ENCODE measurements at places on chromosomes 16 and 17. TPM values are rescaled to one million over a fixed set of nuclear protein-coding genes. Genes with fewer than 3 reads are reported as not detected.

DNA sequence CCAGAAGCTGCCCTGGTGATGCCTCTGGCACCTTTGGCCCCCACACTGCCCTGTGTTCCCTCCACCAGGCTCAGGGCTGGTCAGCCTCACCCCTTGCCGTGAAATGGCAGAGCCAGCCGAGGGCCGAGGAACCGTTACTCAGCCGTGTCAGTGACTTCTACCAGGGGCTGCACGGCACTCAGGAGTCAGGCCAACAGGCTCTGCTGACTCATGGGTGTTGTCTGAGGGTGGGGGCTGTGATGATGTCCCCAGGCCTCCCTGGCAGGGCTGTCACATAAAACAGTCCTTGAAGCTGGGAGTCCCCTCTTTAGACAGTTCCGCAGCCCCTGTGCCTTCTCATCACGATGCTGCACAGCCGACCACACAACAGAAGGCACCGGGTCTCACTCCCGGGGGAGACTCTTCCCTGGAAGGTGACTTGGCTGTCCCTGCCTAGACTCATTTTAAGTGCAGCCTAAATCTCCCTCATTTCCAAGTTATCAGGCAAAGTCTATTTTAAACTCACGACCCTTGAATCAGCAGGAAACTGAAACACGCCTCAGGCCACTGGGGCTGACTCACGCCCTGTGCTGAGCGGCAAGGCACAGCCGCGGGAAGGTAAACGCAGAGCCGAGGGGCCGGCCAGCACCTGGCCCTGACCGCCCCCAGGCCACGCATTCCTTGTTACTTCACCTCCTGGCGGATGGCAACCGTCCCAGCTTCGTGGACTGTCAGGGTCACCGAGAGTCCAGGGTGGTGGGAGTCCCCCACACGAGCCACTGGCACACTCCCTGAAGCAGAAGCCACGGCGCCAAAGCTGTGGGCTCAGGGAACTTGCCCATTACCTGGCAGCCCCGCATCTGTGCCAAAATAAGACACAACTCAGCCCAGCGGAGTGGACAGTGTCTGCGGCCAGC is 102.6 kb downstream of the ZNF778 start:
- DNase-seq: no peak

GRCh38 chr16:12236589-12236988 is 260.1 kb downstream of the SNX29 start:
- DNase-seq: peak; percentile 19

DNA sequence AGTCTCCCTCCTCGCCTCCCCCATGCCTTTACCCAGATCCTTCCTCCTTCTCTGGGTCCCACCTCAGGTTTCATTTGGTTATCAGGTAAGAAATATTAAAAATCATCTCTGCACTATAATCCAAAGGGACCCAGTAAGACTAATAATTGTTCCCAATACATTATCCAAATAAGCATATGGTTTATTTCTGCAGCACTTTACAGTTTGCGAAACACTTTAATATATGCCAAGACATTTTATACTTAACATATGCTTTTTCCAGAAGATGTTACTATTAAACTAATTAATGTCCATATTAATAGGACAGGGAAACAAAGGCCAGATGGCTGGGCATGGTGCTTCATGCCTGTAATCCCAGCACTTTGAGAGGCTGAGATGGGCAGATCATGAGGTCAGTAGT is 33.3 kb downstream of the CD300LF start:
- no peak for DNase-seq

The BAIAP3 gene
- polyA plus RNA-seq: 4.2 TPM

DNA sequence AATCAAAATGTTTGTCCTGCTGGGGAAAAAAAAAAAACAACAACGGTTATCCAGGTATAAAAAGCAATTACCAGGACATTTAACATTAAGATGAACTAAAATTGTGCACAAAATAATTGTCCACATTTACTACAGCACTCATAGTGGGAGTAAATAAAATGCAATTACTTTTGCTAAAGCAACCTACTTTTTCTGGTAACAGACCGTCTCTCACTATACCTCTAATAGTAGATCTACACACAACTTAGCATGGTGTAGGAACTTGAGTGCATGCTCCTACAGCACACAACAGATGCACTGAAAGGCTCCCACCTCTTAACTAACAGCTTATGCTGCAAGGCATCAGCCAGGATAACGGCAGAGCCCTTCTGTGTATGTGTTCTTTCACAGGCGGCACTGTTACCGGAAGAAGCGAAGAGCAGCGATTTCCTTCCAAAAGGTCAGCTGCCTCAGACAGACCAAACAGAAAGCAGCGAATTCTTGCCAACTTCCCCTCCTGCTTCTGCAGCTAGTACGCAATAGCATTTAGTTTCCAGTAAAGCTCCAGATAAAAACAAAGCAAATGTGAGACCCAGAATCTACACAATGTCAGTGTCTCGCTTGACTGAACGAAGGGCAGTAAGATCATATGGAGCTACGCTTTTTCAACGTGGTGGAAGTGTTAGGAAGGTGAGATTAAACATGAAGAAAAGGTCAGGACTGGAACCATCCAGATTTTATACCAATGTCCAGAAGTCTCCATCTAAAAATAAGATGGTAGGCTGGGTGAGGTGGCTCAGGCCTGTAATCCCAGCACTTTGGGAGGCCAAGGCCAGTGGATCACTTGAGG is 27.6 kb downstream of the STAT5B start:
- no peak for DNase-seq

The ATP2A1 gene
- 6.4 TPM for polyA plus RNA-seq

The TBC1D3H gene
- polyA plus RNA-seq: not detected

The SLC12A3 gene
- polyA plus RNA-seq: 1.3 TPM

The RAC3 gene
- polyA plus RNA-seq: 14.1 TPM

DNA sequence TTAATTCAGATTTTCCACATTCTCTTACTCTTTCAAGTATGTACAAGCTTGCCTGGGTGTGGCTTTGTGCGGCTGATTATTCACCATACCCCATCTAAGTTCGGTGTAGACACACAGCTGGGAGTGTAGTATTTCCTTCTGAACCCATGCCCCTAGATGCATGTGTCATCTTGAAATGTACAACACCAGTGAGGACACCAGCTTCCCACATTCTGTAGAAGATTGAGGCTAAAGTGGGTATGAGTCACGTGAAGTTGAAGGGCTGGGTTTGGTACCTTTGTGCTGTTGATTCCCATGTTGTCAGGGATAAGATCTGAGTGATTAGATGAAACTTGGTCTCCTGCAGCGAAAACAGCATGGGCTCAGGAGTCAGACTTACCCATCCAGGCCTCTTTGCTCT is 14.6 kb upstream of the DHX8 start:
- no peak for DNase-seq

DNA sequence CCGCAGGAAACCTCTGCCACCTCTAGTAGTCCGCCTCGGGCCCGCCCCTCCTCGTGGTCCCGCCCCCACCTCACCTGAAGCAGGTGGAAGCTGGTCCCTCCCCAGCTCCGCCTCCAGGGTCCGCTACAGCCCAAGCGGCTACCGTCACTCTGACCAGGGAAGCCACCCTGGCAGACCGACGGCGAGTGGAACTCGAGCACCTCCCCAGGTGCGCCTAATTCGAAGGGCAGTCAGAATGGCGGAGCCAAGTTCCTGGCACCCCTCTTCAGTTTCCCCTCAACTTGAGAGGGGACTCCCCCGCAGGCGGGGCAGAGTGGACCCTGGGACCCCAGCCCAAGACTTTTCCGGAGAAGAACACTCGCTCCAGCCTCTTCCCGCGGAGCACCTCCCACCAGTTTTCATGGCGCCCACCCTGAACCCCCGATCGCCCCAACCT is 507 bp downstream of the FHOD1 start:
- DNase-seq: no peak

The GNG13 gene
- polyA plus RNA-seq: not detected

The HOXB6 gene
- polyA plus RNA-seq: 75.2 TPM

DNA sequence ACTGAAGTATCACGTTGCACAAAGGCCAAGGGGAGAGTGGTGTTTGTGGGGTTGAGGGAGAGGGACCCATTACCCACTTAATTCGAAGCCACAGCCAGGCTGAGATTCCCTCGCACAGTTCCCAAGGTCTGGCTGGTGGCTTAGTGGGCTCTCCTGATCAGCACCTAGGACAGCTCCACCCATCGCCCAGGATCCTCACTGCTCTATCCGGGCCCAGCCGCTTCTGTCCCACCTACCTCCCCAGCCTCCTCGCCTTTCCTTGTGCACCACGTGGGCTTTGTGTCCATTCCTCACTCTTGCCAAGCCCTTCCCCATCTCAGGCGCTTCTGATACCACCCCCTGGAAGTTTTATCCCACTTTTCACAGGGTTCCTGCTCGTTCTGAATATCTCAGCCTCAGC is 163.5 kb downstream of the CCT6B start:
- peak; percentile 54 for DNase-seq

The AKAP1 gene
- 32.7 TPM for polyA plus RNA-seq

GRCh38 chr16:75566758-75567255 is 628 bp downstream of the GABARAPL2 start:
- DNase-seq: no peak

GRCh38 chr17:13302983-13303382 is 285.2 kb upstream of the ELAC2 start:
- no peak for DNase-seq

- DNase-seq: no peak
Measured at GRCh38 chr16:27403601-27403992, 1.6 kb downstream of the IL21R start.

The ZNF213 gene
- 10.1 TPM for polyA plus RNA-seq

The AANAT gene
- 0.22 TPM for polyA plus RNA-seq

DNA sequence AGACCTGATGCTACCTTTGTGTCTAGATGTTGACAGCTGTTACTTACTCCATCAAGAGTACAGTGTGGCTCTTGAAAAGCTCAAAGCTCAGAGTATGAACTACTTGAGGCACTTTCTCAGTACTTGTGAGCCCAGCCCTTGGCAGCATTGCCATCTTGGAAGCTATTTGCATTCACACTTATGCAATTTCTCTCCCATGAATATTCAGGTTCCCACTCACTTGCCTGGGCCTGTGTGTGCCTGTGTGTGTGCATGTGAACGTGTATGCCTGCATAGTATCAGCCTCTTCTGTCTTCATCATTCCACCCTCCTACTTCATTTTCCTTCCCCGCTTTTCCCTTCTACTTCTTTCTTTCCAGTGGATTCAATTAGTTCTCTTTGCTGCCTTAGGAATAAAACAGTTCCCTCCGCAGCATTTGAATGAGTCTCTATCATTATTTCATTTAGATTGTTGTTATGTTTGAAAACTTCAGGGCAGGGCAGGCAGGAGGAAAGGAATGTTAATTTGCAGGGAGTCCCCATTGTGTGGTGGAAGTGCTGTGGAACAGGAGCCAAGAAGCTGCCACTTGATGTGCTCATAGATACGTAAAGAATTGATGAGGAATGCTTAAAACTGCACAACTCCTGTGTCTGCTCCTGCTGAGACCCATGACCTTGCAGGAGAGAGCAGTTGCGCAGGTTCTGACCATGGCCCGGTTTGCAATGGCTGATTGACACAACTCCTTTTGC is 58.9 kb downstream of the HS3ST4 start:
- DNase-seq: no peak

DNA sequence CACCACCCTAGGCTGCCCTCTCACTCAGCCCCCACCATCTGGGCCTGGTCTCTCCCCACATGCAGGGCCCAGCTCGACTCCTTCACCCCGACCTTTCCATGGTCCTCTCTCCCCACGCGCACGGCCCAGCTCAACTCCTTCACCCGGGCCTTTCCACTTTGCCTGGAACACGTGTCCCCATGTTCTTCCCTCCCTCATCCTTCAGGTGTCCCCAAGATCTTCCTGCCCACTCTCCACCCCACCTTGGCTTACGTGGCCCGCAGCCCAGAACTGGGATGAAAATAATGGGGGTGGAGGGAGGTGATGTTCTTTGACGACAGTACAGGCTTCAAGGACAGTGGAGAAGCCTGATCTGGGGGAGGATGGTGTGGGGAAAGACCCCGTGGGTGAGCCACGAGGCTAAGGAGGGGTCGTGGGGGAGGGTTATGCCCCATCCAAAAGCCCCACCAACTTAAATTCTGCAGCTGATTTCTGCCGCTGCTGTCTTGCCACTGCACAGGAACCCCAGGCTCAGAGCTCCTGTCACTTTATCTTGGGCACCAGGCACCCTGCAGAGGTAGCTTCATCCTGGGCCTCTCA is 9.9 kb upstream of the MEAK7 start:
- DNase-seq: no peak

GRCh38 chr17:44905006-44906000 is 6.1 kb upstream of the EFTUD2 start:
- DNase-seq: no peak
